ENCODE measurements at places on chromosomes 1 and 21.
A peak's percentile ranks its signal among the peaks of the same experiment; 100 is the strongest.

GRCh38 chr1:60299581-60299980 is 226.0 kb upstream of the C1orf87 start:
- no peaks in the 10 kb centered on the region for H3K4me1 ChIP-seq
- no peaks in the 10 kb centered on the region for H3K36me3 ChIP-seq
- H3K27ac ChIP-seq: no peak overlapping the region

DNA sequence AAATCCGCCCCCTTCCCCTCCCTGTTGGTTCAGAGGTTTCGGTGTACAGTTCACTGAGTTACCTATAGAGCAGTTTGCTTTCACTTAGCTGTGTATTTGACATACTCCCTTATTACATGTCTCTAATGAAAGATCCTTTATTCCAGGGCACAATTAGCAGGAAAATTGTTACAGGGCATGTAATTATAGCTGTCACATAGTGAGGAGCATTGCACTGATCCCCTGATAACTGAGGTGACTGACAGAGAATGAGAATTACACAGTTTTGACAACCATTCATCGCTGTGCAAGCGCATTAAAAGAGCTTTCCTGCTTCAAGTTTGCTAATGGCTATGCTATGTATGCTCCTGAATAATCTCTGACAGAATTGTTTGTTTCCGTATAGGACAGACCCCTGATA is 26.9 kb downstream of the DAP3 start:
- no peak overlapping the region for H3K27ac ChIP-seq
- H3K36me3 ChIP-seq: peaks cover 37% of the 10 kb centered on the region
- H3K4me3 ChIP-seq: no peak overlapping the region
- DNase-seq: no peak

DNA sequence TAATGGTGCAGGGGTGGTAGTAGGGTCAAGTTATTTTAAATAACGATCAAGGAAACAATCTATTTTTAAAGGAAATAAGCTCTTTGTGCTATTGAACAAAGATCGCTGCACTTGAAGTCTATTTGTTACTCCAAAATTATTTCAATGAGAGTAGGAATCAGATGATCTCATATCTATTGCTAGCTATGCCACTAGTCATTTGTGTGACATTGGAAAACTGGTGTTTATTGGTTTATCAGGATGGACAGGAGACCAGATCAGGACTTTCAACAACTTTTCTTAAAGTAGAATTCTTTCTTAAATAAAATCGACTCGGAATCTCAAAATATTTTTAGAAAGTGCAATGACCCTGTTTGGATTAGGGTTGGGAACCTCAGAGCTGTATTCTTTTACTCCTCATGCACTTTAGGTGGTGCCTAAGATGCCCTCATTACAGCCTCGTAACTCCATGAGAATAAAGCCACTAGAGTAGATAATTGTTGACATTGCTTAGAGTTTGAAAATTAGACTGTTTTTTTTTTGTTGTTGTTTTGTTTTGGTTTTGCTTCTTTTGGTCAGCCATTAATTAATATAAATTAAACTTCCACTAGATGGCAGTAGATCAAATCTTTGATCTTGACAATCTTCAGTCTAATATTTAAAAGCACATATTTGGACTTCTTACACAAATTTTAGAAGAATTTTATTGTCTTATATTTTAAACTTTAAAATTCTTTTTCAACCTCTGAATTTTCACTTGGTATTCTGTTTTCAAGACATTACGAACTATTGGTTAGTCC is 352.4 kb downstream of the USP25 start:
- no peaks in the 10 kb centered on the region for H3K27me3 ChIP-seq
- H3K36me3 ChIP-seq: no peaks in the 10 kb centered on the region
- no peak overlapping the region for H3K4me3 ChIP-seq
- no peaks in the 10 kb centered on the region for H3K4me1 ChIP-seq
- no peak overlapping the region for H3K27ac ChIP-seq

GRCh38 chr1:61743431-61743705 is 1.1 kb downstream of the PATJ start:
- H3K27me3 ChIP-seq: no peaks in the 10 kb centered on the region
- peaks cover 31% of the 10 kb centered on the region for H3K4me1 ChIP-seq
- DNase-seq: no peak
- peak overlapping the region; percentile 66 for H3K27ac ChIP-seq

DNA sequence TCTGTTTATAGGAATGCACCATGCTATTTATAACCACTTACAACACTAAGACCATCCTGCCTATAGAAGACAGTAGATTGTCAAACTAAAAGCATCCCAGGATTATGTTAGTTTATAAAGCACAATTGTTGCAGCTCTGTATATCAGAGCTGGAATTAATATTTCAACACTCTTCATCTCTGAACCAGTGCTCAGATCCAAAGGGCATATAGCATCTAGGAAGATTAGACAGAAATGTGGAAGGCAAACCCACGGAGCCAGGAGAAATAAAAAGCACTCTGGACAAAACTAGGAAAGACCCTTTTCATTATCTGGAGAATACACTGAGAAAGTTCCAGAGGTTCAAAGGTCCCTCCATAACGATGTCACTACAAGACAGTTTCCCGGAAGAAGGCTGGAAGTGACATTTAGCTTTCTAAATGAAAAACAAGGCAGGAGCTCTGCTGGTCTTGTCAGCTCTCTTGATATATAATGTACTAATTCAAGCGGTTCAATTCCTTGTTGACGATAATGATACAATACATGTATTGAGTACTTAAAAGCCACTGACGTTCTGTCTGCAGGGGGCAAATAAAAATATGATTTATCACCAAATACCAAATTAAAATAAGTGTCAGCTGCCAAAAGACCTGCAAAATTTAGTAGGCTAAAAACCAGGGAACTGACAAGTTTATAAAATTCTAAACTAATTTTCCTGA is 91.8 kb upstream of the BCL10 start:
- H3K27me3 ChIP-seq: peaks cover 21% of the 10 kb centered on the region
- H3K4me1 ChIP-seq: no peaks in the 10 kb centered on the region
- no peak overlapping the region for H3K27ac ChIP-seq
- DNase-seq: no peak

Data from activated CD4-positive, alpha-beta T cell treated with anti-CD3 and anti-CD28 coated beads, Interleukin-2, amount 10 ng/mL, durations not matched to agents 7 days and 5 days (primary cell).